ENCODE measurements at places on chromosomes 1 and 21. TPM values are rescaled to one million over a fixed set of nuclear protein-coding genes. Genes with fewer than 3 reads are reported as not detected.

Gene YBEY
- total RNA-seq: 28.9 TPM

Gene LINGO4
- total RNA-seq: not detected

Gene ELAPOR1
- 0.06 TPM for total RNA-seq

Gene SPRR2D
- total RNA-seq: not detected
